Activated CD8-positive, alpha-beta memory T cell treated with anti-CD3 and anti-CD28 coated beads, Interleukin-2, amount 50 U/mL, for 4 hours (primary cell): ENCODE measurements at places on chromosomes 3 and 15.

GRCh38 chr15:32834156-32834555 lies 116.4 kb downstream of the GREM1 start:
- no peak for DNase-seq

DNA sequence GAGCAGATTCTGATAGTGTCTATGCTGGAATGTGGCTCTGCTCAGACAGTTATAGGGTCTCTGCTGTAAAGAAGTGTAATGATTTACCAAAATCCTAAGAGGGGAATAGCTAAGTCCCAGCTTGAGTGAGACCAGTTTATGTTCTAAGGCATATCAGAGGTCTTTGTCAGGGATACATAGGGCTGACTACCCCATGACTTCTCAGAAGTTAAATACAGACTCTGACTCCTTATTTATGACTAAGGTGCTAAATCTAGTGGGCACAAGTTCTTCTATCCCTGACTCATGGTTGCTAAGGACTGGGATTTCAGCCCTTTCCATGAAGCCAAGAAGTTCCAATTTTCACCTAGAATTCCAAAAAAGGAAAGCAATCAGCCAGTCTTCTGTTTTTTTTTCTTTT lies 192.6 kb upstream of the POU1F1 start:
- no peak for DNase-seq

- DNase-seq: no peak
Observed at GRCh38 chr15:69271217-69271616, 27.5 kb upstream of the PAQR5 start.

DNA sequence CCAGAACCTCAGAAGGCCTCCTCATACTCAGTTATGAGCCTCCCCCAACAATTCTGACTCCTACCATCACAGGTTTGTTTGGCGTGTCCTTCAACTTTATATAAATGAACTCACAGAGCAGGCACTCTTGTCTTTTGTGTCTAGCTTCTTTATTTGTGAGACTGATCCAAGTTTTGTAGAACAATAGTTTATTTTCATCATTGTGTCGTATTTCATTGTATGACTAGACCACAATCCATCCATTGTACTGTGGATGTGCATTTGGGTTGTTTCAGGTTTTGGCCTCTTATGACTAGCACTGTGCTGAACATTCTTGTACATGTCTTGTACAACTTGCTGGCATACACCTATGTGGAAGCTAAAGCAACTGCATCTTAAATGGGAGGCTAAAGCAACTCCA lies 292.8 kb upstream of the LYSMD4 start:
- no peak for DNase-seq

DNA sequence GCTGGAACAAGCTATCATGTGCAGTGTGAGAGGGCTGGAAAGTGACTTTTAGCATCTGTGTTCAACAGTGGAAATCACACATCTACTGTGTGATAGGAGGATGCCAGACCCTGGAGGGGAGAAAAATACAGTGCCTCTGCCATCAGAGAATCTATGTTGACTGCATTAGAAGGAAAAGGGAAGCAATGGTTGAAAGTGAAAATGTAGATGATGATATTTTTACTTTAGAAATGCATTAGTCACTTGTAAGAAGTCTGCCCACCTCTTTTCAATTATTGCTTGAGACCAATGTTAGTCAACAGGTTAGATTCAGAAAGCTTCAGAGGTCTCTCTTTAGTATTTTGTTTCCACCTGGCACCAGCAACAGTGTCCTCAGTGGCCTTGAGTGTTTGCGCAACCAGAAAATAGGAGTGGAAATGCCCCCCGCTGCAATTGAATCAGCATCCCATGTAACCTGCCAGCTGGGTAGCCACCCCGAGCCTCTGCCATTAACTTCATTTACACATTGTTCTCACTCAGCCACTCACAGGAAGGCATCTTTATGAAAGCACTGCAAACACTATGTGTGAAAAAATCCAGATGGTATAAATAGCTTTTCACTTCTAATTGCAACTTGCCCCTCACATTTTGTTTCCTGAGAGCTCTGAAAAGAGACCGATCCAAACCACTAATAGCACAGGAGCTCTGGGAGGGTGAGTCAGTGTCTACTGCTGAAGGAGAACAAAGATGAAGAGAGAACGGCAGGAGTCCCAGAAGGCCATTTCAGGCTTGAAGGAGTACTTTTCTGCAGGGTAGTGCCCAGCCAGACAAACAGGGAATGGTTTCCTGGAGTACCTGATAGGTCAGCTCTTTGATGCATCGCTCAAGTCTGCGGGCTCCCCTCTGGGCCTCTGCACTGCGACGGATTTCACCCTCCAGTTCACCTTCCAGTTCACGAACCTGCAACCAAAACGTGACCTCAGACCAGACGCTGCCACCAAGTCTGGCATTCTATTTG lies 92.1 kb downstream of the HHLA2 start:
- DNase-seq: no peak

DNA sequence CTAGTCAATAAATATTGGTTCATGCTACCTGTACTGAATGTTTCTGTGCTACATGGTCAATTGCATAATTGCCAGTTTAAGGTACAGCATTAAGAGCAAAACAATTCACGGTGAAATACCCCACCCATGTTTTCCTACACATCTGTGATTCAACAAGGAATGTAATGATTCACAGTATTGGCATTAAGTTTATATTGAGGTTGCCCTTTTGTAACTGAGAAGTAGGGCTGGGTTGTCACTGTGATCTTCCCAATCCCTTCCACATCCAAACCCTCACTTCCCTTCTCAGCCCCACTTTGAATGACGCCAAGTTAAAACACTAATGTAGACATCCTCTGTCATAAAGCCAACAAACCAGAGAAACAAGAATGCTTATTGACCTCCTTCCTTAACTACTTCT lies 112.0 kb upstream of the TJP1 start:
- DNase-seq: no peak

DNA sequence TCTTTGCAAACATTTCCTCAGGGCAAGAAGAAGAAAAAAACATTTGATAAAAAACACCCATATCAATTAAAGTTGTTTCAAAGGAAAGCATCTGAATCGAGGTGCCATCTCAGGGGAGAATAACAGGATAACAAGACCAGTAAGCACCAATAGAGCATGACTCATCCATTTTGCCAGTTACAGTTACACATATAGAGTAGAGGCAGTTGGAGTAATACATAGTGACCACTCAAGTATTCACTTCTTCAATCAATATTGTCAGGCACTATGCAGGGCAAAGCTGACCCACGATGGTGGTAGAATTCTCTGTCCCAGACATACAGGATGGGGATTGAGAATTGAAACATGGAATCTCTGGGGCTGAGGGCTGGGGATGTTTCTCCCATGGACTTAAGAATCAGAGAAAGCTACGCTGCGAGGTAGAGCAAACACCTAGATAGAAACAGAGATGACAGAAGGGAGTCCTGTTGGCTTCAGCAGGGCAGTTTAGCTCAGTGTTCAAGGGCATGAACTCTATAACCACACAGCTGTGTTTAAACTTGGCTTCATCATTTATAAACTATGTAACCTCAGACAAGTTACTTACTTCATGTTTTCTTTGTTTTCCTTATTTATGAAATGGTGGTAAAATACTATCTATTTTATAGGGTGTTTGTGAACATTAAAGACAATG lies 186.4 kb upstream of the NANOGP8 start:
- DNase-seq: no peak

- DNase-seq: no peak
Observed at GRCh38 chr15:63219196-63219710, 29.8 kb downstream of the RAB8B start.

GRCh38 chr15:90529011-90529370 lies 732 bp upstream of the CRTC3 start:
- no peak for DNase-seq

DNA sequence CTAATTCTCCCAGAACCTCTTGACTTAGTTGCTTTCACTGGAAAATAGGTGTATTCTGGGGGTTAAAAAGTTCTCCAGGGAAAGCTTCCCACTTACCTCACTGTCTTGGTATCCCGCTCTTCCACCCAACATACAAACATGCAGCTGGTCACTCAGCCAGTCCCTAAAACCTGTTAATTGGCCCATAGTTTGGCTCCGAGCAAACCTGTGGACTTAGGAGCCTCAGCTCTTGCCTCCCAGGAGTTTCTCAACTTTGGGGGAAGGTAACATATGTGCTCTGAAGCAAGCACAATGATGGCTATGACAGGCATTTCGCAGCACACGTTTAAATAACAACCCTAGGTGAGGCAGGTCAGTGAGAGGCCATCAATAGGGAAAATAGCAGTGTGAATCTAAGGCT lies 25.8 kb upstream of the LRRFIP2 start:
- DNase-seq: no peak

DNA sequence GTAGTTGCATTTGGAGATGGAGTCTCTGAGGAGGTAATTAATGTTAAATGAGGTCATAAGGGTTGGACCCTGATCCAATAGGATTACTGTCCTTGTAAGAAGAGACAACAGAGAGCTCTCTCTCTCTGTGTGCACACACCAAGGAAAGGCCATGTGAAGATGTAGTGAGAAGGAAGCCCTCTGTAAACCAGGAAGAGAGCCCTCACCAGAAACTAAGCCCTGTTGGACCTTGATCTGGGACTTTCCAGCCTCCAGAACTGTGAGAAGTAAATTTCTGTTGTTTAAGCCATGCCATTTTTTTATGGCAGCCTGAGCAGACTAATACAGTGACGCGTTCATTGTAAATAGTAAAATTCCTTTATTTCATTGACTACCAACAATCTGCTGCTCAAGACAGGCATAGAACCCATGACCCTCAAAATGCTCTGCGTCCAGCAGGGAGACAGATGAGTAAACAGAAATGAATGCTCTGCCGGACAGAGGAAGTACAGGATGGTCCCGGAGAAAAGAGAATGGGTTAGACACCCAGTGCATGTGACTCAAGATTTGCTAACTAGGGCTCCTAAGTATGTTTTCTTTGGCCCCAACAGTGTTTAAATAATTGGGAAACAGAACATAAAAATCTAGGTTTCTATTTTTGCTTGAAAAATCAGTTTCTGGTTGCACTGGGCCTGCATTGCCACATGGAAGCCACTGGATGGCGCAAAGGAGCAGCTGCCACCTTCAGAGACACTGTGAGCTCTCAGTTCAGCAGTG lies 37.9 kb upstream of the TNFAIP8L3 start:
- no peak for DNase-seq

- DNase-seq: no peak
Observed at GRCh38 chr3:172449466-172450149, 1.4 kb upstream of the GHSR start.

GRCh38 chr15:87961851-87962420 lies 294.6 kb downstream of the NTRK3 start:
- DNase-seq: no peak

DNA sequence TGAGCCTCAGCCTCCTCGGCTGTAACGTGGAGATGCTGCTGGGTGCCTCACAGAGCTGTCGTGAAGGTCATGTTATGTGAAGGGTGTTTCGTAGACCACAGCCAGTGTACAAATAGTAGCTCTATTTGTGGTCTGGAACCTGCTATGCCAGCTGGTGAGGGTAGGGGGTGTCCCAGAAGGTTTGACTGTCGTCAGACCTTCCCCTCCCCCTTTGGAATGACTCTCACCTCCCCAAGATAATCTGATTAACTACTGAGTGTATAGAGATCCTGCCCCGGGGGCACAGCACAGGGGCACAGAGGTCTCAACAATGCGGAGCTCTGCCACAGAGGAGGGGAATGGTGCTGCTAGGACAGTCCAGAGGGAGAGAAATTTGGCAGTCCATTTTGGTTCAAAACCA lies 20.5 kb downstream of the FGD5 start:
- no peak for DNase-seq

DNA sequence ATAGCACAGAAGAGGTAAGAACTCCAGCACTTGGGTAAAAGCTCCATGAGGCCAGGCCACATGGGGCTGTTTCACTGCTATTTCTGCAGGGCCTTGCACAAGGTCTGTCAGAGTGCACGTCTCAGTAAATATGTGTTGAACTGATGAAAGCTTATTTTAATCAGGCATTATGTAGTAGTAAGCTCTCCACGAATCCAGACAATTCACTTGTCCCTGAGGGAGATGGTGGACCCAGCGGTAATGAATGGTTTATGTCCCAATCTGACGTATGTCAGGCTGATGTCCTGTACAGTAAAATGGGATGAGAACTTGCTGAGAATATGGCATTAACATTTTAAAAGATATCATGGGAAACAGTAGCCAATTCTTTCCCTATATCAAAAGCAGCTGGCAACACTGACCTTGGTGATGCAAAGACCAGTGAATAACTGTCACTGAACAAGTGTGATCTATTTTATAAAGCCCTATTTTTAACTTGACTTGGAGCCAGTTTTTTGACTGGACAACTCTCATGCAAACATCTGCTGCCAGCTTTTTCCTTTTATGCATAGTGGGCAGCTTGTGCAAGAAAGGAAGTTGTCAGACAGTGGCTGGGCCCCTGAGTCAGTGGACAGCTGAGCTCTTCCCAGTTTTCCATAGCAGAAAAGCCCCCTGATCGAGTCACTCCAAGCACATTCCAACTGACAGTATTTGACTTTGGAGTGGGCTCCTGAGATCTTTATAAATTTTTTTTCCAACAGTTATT lies 519.8 kb upstream of the MDFIC2 start:
- DNase-seq: no peak

GRCh38 chr3:113269661-113270060 lies 58.3 kb downstream of the BOC start:
- DNase-seq: no peak

DNA sequence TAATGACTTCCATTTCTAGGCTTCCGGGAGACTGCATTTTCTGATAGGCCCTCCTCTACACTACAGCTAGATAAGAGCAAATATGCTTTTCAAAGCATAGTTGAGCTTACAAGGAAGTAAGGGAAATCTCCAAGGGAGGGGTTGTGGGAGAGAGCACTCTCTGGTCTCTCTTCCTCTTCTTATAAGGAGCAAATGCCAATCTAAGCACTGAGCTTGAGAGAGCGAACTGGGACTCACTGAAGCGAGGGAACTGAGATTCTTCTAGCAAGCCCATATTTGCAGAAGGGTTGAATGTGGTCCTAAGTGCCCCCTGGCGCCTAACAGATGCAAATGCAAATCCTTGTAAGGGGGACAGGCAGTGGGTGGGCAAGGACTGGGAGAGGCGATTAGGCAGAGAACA lies 164.8 kb downstream of the ERC2 start:
- DNase-seq: no peak

DNA sequence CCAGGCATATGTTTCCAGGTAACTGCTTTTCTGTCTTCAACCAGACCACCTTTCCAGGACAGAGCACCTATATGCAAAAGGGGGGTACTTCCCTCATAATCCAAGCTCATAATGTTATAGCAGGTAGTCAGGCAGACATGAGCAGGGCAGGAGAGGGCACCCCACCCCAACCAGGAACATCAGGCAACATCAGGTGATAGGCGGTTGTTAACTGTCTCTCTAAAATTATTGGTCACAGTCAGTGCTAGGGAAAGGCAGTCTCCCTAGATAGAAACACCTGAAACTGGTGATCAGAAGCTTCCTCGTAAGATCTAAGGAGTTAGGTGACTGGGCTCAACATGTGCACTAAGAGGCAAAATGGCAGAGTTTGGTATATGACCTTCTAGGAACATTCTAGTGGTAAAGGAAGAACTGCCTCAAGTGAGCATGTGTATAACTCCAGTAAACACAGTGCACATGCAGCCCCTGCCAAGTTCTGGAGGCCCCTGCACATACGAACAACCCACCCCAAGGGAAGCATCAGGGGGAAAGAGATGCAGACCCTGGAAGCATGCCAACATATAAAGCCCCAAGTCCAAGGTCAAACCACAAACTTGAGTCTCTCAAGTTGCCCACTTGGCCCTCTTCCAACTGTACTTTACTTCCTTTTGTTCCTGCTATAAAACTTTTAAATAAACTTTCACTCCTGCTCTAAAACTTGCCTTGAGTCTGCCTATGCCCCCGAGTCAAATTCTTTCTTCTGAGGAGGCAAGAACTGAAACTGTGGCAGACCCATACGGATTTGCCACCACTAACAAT lies 270.9 kb downstream of the ULK4 start:
- no peak for DNase-seq

- no peak for DNase-seq
Observed at GRCh38 chr3:141414800-141415462, 46.6 kb downstream of the ZBTB38 start.
